ENCODE measurements at places on chromosomes 1 and 21. TPM values are rescaled to one million over a fixed set of nuclear protein-coding genes. Genes with fewer than 3 reads are reported as not detected.

KPRP gene
- not detected for total RNA-seq

DNALI1 gene
- 0.08 TPM for total RNA-seq

KRTAP21-2 gene
- total RNA-seq: not detected

NR1I3 gene
- total RNA-seq: not detected

DNA sequence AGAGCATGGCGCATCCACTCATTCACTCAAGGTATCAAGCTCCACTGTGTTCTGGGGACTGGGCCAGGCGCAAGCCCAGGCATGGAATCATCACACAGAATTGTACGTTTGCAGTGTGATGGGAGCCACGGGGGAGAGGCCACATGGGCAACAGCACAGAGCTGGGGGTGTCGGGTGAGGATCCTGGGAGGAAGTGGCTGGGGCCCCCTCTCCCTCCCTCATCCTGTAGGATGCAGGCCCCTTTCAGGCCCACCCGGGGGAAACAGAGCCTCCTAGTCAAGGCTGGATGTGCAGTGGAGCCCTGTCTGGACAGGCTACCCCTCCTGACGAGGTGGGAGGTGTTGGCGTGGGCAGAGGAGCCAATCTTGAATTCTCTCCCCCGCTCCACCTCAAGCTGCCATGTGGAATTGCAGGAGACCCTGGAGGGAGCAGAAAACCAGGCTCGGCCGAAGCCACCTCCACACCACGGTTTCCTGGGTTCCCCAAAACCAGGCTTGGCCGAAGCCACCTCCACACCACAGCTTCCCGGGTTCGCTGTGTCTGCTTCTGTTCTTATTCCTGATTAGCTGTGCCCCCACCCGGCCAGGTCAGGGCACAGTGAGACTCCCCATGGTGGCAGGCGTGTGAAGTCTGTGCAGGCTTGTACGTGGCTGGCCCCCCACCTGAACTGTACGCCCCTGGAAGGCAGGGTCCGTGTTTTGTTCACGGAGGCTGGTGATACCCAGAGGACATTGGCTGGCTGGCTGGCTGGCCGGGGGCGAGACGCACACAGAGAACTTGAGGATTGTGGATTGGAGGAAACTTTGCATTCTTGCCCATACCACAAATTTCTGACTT is 4.2 kb upstream of the C1orf174 start:
- H3K27ac ChIP-seq: peak overlapping the region; percentile 74
- H3K36me3 ChIP-seq: no peaks in the 10 kb centered on the region
- no peaks in the 10 kb centered on the region for H3K27me3 ChIP-seq
- no peaks in the 10 kb centered on the region for H3K4me1 ChIP-seq
- DNase-seq: no peak

DNA sequence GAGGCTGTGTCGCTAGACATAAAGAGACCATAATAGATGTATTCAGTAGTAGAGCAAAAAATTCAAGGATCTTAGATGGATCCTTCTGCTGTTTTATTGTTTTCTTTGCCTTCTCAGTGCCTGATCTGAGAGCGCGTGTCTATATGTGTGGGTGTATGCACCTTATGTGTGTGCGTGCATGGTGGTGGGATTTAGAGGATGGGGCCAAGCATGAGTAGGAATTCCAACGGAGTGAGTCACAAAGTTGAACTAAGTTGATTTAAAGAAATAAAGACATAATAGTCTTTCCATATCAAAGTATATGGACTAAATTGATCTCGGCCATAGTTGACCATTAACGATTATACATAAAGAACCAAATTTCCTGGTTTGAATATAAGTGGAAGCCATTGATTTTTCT is 178.7 kb downstream of the CYYR1 start:
- DNase-seq: no peak
- no peak overlapping the region for H3K4me3 ChIP-seq
- no peak overlapping the region for H3K27ac ChIP-seq
- H3K4me1 ChIP-seq: no peaks in the 10 kb centered on the region
- no peaks in the 10 kb centered on the region for H3K27me3 ChIP-seq

DNA sequence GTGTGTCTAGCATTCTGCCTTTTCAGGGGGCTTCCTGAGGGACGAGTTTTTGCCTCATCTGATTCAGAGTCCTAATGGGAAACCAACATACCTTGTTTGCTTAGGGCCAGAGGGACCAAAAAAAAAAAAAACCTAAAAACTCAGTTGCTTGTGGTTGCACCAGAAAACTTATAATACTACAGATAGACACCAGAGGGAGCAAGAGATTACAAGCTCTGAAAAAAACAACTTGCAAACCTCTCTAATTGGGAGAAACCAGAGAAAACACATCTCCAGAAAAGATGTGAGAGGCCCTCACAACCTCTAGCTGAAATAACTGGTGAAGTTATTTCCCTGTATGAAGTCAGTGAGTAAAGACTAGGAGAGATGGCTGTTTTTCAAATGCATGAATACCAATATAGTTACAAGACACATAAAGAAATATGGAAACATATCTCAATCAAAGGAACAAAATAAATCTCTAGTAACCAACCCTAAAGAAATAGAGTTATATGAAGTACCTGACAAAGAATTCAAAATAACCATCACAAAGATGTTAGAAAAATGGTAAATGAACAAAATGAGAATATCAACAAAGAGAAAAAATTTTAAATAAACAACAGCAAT is 233.7 kb upstream of the NFIA start:
- H3K4me1 ChIP-seq: no peaks in the 10 kb centered on the region
- H3K4me3 ChIP-seq: no peak overlapping the region
- H3K27ac ChIP-seq: no peak overlapping the region
- no peaks in the 10 kb centered on the region for H3K27me3 ChIP-seq
- no peak for DNase-seq

DNA sequence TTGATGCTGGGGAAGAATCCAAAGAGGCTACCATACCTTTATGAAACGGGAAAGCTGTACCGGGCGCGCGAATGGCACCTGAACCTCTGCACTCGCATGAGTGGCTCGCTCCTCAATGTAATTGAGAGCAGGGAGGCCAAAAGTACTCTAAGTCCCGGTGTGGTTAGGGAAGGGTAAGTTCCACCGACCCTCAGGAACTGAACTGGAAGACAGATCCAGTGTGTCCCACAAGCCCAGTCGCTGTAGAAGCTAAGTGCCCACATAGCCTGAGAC is 1.0 kb downstream of the GATAD2B start:
- H3K4me1 ChIP-seq: peaks cover 40% of the 10 kb centered on the region
- no peaks in the 10 kb centered on the region for H3K27me3 ChIP-seq
- peak overlapping the region; percentile 80 for H3K27ac ChIP-seq

DNA sequence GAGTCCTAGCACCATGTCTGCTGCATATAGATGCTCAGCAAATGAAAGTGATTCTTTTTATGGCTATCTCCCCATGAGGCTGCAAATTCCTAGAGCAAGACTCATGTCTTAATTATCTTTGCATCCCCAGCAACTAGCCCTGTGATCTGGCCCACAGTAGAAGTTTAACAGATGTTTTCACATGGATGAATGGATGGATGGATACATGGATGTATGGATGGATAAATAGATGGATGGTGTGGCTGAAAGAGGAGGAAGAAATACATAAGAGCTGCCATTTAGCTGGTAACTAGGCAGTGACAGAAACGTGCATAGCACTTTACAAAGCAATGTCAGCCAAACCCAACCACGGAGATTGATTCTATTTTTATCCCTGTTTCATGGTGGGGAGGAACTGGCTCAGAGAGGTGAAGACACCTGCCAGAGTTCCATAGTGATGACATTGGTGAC is 32.7 kb upstream of the ZBTB40 start:
- H3K4me1 ChIP-seq: no peaks in the 10 kb centered on the region
- no peak for DNase-seq
- H3K36me3 ChIP-seq: no peaks in the 10 kb centered on the region
- peaks cover 8% of the 10 kb centered on the region for H3K27me3 ChIP-seq
- H3K27ac ChIP-seq: no peak overlapping the region
- no peak overlapping the region for H3K4me3 ChIP-seq

DNA sequence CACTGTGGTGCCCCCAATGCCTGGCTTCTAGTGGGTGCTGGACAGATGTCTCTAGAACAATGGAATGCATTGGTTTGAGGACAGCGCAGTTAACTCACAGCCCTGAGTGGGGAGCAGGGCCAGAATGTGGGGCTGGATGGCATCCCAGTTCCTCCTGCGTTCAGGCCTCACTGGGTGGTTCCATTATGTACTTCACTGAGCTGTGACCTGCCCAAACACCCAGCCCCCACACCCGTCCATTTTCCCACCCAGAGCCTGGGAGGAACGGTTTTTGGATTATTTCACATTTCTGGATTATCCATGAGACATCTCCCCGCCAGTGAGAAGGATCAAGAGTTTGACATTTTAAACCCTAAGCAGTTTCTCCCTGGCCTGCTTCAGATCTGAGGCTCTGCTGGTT is 55.3 kb upstream of the WASF2 start:
- H3K36me3 ChIP-seq: no peaks in the 10 kb centered on the region
- no peak for DNase-seq
- H3K27me3 ChIP-seq: no peaks in the 10 kb centered on the region
- no peaks in the 10 kb centered on the region for H3K4me1 ChIP-seq
- no peak overlapping the region for H3K4me3 ChIP-seq

DNA sequence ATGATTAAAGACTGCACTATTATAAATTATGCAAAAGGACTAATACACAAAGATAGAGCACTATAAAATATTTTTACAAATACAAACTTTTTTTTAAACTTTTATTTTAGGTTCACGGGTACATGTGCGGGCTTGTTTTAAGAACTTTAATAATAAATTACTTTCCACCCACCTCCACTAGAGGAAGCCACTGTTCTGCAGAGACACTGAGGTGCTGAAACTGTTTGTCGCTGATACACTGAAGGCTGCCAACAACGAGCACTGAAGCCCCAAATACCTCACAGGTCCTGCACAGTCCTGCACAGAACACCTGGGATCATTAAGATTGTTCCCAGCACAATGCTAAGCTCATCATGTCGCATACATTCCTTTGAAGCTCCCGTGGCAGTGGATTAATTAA is 19.9 kb downstream of the COA6 start:
- peak overlapping the region; percentile 32 for H3K27ac ChIP-seq
- peaks cover 12% of the 10 kb centered on the region for H3K36me3 ChIP-seq
- no peaks in the 10 kb centered on the region for H3K27me3 ChIP-seq
- no peaks in the 10 kb centered on the region for H3K4me1 ChIP-seq

DNA sequence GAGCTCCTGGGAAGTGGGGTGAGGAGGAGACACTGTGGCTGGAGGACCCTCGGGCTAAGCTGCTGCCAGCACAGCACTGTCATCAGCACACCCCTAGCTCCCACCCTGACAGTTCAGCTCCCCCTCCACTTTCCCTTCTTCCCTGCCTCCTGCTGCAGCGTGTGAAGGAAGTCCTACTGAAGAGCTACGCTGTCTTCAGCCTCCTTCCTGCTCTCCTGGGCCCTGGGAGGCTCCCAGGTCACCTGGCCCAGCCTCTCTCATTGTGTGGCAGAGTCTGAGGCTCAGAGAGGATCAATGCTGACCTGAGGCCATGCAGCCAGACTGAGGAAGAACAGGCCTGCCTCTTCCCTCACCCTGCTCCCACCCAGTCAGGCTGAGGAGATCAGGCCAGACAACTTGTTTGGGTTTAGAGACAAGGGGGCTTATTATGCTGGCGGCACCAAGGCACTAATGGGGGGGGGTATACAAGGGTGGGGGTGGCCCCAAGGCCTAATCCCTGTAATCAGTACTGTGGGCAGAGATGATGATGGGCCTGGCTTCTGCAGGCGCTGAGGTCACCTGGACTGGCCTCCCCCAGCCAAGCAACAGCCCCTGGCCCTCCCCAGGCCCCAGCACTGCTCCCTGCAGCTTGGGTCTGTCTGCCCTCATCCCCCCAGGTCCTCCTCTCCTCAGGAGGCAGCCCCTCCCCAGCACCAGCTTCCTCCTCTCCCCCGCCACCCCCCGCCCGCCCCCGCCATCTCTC is 9.1 kb downstream of the NES start:
- H3K27me3 ChIP-seq: no peaks in the 10 kb centered on the region
- H3K27ac ChIP-seq: no peak overlapping the region
- no peaks in the 10 kb centered on the region for H3K4me1 ChIP-seq

DNA sequence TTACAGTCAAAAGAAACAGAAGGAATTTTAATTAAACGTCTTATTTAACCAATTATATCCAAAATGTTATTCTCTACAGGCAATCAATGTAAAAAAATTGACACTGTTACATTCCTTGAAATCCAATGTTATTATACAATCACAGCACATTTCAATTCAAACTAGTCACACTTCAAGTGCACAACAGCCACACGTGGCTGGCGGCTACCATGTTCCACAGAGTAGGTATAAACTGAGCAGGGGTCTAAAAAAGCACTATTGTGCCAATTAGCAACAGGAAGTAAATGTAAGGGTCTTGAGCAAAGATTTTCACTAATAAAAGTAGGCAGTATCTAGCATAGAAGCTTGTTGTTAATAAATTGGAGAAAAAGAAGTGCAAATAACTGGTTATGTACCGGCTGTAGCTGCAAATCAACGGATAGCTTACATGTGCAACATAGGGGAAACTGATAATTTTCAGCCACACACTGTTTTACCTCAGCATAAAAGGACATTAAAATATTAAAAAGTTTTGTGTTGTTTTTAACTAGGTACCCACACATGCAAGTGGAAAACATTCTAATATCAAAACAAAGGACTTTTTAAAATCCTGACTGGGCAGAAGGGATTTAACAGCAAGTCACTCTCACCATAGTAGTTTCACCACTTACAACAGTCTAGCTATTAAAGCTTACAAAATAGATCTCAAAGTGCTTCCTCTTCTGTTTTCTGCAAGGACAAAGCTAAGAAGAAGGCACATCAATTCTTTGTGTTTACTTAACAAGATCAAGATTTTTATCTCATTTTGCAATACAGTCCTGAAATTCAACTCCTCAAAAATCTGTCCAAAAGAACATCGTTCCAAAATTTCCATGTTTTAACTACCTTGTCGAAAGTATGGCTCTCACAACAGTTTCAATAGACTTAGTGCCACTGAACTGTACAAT is 2.5 kb downstream of the CSDE1 start:
- no peaks in the 10 kb centered on the region for H3K27me3 ChIP-seq
- peak overlapping the region; percentile 100 for H3K4me3 ChIP-seq
- DNase-seq: no peak
- H3K4me1 ChIP-seq: peaks cover 72% of the 10 kb centered on the region
- H3K36me3 ChIP-seq: no peaks in the 10 kb centered on the region
- peak overlapping the region; percentile 97 for H3K27ac ChIP-seq

GRCh38 chr1:15706751-15707150 is 22.6 kb downstream of the PLEKHM2 start:
- H3K27ac ChIP-seq: no peak overlapping the region
- no peaks in the 10 kb centered on the region for H3K27me3 ChIP-seq
- no peak for DNase-seq
- peaks cover 9% of the 10 kb centered on the region for H3K36me3 ChIP-seq
- no peak overlapping the region for H3K4me3 ChIP-seq

- no peak for DNase-seq
- H3K27me3 ChIP-seq: no peaks in the 10 kb centered on the region
- H3K4me3 ChIP-seq: no peak overlapping the region
- H3K27ac ChIP-seq: no peak overlapping the region
- H3K36me3 ChIP-seq: no peaks in the 10 kb centered on the region
Measured at GRCh38 chr1:240254778-240255291, 163.2 kb downstream of the FMN2 start.

- no peaks in the 10 kb centered on the region for H3K4me1 ChIP-seq
- H3K27me3 ChIP-seq: no peaks in the 10 kb centered on the region
- H3K27ac ChIP-seq: no peak overlapping the region
- no peak for DNase-seq
Measured at GRCh38 chr1:31476891-31477846, 64.2 kb downstream of the SERINC2 start.

Measured in naive thymus-derived CD4-positive, alpha-beta T cell (primary cell).